ENCODE measurements at places on chromosomes 1 and 21.

GRCh38 chr1:244305776-244306341 lies 145.8 kb downstream of the ADSS2 start:
- DNase-seq: no peak

DNA sequence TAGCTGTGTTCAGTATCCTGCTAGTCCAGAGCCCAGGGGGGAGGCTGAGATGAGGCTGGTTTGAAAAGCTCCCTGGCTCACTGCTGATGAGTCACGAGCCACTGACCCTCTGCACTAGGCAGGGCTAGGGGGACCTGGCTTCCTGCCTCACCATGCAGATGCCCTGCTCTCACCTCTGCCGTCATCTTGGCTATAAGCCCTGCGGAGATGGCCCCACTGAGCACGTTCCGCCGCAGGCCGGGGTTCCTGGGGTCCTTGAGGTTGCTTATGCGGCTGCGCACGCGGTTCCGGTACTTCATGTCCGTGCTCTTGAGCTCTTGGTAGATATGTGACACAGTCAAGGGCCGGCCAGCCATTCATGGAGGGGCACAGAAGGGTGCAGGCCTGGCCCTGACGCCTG lies 24.1 kb upstream of the ZNF436 start:
- no peak for DNase-seq

DNA sequence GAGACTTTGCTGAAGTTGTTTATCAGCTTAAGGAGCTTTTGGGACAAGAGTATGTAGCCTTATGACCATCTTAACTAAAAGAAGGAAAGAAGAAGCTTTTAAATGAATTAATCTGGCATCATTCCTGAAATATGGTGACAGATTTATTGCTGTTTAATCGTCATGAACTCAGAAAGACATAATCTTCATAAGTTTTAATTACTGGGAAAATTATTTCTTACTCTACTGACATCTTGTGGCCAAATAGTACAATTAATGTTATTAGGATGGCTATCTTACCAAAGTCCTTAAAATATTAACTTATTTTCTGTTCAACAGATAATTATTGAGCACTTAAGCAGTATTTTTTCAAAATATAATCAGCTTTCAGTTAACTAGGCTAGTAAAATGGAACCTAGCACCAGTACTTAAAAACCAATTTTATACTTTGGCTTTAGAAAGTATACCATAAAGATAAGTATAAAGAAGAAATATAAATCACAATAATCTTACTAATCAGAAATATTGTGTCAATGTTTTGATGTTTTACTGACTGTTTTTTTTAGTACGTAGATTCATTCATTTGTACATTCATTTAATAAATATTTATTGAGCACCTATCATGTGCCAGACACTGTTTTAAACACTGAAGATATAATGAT lies 34.7 kb upstream of the GPR25 start:
- no peak for DNase-seq

DNA sequence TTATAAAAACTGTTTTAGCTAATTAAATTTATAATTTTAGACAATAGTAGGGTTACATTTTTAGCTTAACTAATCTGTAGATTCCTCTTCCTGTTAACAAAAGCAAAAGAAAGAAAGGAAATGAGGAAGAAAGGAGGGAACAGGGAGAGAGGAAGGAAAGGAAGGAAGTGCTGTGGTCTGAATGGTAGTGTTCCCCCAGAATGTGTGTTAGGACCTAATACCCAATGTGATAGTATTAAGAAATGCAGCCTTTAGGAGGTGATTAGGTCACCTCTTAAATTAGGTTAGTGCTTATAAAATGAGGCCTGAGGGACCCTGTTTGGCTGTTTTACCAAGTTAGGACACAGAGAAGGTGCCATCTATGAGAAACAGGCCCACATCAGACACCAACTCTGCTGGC lies 136.9 kb upstream of the SAMSN1 start:
- no peak for DNase-seq

DNA sequence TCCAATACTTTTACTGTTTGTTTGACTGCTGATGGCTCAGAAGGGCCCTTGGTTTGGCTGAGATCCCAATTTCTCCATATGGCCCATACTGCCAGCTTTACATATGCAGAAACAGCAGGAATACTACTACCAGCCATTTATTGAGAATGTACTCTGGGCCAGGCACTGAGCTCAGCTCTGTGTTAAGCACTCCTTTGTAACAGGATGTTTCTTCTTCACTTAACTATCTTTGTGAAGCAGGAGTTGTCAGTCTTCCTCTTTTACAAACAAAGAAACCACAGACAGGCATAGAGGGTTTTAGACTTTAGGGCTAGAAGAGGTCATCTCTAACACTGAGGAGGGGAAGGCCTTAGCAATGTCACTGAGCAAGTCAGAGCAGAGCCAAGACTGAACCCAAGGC lies 8.3 kb downstream of the HMGCL start:
- DNase-seq: no peak

GRCh38 chr21:36461918-36462486 lies 17.9 kb downstream of the CLDN14 start:
- DNase-seq: no peak

DNA sequence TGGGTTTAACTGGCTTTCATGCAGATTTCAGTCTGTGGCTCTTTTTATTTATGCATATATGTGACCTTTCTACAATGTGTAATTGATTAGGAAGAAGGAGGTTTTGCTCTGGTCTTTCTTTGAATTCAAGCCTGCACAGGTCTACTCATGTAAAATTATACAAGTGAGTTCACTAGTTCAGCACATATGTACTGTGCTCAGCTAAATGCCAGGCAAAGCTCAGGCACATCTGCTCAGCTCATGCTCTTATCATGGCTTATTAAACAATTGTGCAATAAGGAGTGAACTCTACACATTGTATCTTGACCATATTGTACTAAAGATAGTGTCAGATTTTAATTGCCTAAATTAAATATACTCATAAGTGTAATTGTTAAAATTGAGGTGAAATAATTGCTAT lies 378.4 kb downstream of the ADGRL2 start:
- no peak for DNase-seq

GRCh38 chr21:25457411-25457810 lies 149.9 kb downstream of the MRPL39 start:
- DNase-seq: no peak

DNA sequence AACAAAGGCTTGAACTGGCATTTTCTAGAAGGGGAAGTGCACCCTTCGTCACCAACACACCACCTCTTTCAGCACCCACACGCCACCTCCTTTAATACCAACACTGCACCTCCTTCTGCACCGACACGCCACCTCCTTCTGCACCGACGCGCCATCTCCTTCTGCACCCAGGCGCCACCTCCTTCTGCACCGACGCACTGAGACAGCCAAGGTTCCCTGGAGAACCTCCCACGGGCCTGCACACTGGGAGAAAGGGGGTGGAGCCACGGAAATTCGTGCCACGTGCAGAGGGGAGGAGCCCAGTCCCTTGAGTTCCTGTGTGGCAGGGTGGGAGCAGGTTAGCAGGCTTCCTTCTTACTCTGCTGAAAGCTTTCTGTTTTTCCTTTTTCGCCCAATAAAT lies 327.9 kb upstream of the C1orf174 start:
- DNase-seq: no peak

DNA sequence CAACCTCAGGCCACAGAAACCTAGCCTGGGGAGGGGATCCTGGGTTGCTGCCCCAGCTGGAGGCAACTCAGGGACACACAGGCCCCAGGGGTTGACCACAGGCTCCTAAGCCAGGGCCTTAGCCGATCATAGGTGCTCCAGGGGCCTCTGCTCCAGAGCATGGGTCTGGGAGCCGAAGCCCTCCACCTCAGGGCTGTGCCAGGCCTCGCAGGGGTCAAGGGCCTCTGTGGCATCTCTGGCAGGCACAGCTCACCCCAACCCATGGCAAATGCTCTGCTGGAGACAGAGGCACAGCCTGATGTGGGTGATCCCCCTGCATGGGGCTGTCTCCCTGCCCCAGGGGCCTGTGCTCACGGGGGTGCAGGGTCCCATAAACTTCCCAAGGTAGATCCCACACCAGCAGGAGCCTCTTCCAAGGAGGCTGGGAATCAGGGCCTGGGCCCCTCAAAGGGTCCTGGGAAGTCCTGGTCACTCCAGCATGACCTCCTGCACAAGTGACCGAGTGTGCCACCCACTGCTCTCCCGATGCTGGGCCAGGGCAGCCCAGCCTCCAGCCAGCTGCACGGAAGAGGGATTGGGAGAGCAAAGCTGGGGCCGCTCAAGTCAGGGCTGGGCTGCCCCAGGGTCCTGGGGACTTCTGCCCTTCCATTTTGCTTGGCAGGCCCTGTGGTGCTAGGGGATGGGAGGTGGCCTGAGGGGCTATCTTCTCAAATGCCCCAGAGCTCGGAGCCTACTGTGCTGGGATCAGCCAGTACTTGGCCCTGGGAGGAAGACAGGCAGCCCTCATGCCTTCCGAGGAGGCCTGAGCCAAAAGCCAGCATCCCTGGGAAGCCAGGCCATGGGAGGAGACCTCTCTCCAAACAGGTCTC lies 22.2 kb upstream of the PRSS38 start:
- no peak for DNase-seq

Data from activated CD4-positive, alpha-beta T cell treated with anti-CD3 and anti-CD28 coated beads for 24 hours (primary cell).